Uterus (tissue), 4 donors: ENCODE measurements at places on chromosomes 13 and 19.

- DNase-seq: no peak
Measured at GRCh38 chr13:45222919-45223318, 22.1 kb upstream of the KCTD4 start.

DNA sequence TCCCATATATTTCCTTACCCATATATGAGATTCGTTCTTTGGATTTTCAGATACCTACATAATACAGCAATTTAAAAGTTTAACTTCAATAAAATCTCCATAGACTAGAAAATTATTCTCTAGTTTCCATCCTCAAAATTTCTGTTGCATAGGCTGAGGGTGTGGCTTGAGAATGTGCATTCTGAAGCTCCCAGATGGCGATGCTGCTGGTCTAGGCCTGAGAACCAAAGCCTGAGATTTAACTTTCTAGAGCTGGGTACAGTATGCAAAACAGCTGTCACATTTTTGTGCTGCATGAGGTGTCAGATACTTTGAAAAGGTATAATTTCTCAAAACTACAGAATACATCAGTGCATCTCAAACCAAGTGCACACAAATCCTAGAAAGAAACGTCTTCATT is 42.7 kb downstream of the MPHOSPH8 start:
- DNase-seq: no peak

DNA sequence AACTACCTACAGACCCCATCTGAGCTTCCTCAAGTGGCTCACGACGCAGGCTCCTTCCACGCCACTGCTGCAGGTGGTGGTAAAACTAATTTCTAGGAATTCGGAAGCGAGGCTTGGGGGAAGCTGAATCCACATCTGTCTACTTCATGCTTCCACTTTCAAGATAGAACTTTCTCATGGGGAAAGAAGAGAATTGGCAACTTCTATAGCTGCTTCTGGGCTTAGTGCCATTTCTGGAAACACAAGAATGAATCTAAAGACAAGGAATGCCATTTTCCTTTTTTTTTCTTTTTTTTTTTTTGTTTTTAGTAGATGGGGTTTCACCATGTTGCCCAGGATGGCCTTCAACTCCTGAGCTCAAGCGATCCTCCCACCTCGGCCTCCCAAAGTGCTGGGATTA is 2.8 kb upstream of the NLRP12 start:
- no peak for DNase-seq

DNA sequence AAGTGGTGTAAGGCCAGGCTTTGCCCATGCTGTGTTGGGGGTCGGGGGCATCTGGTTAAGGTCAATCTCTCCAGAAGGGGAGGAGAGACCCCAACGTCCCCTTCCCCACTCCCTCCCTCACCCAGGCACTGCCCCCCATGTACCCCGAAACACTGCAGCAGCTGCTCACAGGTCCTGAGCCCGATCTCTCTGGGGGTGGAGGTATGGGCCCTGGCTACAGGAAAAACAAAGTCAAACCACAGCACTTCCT is 10.2 kb downstream of the CAPN12 start:
- peak; percentile 20 for DNase-seq

DNA sequence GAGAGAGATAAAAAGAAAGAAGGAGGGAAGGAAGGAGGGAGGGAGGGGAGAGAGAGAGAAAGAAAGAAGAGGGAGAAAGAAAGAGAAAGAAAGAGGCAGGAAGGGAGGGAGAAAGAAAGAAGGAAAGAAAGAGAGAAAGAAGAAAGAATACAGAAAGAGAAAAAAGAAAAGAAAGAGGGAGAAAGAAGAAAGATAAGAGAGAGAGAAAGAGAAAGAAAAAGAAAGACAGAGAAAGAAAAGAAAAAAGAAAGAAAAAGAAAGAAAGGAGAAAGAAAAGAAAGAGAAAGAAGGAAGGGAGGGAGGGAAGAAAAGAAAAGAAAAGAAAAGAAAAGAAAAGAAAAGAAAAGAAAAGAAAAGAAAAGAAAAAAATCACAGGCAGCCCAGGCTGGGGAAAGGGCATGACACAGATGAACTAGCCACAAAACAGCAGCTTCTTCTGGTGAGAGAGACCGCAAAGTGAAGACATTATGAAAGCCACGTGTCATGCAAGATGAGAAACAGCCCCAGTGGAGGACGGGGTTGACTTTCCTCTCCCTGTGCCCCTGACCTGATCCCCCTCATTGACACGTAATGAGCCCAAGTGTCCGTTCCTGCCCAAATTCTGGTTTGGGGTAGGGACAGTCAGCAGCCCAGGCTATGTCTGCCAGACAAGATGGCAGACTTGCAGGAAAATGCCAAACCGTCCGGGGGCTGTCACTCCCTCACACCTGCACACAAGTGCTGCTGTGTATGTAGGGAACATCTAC is 102.1 kb downstream of the INSR start:
- no peak for DNase-seq

- DNase-seq: no peak
Measured at GRCh38 chr13:71339005-71339404, 528.0 kb downstream of the DACH1 start.

GRCh38 chr13:67107979-67108378 is 122.2 kb downstream of the PCDH9 start:
- DNase-seq: no peak

- DNase-seq: no peak
Measured at GRCh38 chr13:73140801-73141200, 82.0 kb downstream of the KLF5 start.

DNA sequence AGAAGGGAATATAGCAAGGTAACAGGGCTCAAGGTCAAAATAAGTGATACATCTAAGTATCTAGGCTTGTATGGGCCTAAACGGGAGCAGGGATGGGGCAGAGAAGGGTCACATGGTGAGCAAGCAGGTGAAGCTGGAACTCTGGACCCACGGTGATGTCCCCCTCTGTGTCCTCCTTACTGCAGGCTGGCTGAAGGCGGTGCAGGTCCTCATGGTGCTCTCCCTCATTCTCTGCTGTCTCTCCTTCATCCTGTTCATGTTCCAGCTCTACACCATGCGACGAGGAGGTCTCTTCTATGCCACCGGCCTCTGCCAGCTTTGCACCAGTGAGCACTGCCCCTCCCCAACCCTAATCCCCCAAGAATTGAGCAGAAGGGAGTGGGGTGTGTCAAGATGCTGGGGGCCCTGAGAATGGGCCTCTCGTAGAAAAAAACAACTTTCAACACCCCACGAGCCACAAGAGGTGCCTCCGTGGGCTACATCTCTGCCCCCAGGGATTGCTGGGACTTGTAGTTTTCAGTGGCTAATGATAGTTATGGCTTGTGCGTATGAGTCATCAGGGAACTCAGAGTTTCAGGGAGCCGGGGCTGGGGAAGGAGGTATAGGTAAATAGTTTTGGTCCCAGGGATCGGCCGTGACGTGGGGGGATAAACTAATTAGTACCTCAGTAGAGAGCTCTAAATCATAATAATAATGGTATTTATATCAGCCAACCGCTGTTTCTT is 4.0 kb downstream of the EMP3 start:
- DNase-seq: peak; percentile 60

GRCh38 chr19:371501-372168 is 27.0 kb upstream of the MIER2 start:
- DNase-seq: no peak

DNA sequence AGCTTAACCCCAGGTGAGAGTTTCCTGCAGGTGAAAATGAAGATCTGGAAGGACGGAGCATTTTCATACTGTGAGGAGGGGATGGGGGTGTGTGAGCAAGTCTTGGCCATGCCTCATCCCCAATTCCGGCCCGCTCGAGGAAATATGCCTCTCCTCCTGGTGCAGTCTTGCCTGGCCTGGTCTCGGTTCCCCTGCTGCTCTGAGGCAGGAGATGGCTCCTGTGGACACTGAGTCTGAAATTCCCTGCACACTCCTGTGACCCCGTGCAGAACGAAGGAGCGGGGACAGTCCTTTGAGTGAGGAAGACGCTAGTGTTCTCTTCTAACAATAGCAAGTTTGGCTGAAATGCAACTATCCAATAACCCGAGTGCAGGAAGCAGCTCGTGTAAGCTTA is 329 bp upstream of the ZNF439 start:
- no peak for DNase-seq

DNA sequence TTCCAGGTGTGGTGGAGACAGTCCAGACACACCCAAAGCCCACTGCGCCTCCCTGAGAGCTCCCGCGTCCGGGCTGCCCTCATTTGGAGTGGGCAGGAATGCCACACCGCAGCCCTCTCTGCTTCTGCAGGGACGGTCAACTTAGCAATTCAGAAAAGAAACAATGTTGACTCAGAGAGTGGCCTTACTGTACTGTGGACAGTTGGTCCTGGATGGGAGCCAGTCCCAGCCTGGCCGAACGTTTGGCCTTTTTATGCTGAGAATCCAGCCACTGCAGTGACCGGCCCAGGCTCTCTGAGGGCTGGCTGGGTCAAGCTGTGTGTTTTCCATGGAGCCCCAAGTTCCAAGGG is 7.2 kb downstream of the GAS6 start:
- no peak for DNase-seq
